Stimulated activated CD4-positive, alpha-beta T cell treated with anti-CD3 and anti-CD28 coated beads, TNF-alpha, amount 100 ng/mL, for 4 hours (primary cell): ENCODE measurements at places on chromosomes 12 and 14.
A peak's percentile ranks its signal among the peaks of the same experiment; 100 is the strongest.

DNA sequence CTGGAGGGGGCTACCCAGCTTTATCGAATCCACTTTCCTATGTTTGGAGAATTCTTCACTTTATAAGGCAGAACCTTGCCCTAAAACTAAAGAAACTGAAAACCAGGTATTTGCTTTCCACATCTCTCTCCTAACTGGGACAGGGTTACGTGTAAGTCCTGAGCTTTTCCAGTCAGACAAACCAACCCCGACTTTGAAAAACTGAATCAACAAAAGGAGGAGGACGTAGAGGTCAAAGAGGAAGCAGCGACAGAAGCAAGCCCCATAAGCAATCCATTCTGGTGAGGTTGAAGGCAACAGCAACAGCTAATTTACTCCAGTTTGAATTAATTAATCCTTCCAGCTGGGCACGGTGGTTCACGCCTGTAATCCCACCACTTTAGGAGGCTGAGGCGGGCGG, 47.2 kb downstream of the LRP6 start:
- DNase-seq, result no peak

- DNase-seq, result no peak
These were observed 27.1 kb downstream of the KRT18 start for GRCh38 chr12:52975820-52976573.

GRCh38 chr12:13268581-13268980, 72.1 kb downstream of the EMP1 start:
- DNase-seq, result no peak

DNA sequence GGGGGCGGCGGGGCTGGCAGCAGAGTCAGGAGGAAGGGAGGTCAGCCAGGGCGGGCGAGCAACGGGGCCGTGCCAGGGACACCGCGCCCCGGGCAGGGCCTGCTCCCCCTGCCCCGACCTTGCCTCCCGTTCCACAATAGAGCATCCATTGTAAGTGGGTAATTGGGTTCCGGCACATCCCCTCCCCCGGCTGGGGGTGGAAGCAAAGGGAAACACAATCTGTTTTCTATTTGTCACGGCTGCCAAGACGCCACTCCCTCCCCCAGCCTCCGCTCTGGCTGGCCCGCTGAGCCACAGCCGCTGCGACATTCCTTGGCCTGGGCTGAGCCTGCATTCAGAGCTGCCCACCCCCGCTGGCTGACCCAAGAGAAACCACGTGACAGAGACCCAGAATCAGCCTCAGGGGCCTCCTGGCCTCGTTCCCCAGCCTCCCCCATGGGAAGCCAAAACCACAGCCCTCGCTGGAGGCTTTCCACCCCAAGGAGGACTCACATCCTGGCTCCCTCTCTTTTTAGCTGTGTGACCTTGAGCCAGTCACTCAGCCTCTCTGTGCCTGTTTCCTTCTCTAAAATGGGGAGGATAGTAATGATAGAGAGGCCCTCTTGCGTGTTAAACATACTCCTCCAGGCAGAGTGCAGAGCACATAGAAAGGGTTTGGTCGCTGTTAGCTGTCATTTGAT, 117.6 kb downstream of the SCARB1 start:
- DNase-seq, result peak; percentile 13

DNA sequence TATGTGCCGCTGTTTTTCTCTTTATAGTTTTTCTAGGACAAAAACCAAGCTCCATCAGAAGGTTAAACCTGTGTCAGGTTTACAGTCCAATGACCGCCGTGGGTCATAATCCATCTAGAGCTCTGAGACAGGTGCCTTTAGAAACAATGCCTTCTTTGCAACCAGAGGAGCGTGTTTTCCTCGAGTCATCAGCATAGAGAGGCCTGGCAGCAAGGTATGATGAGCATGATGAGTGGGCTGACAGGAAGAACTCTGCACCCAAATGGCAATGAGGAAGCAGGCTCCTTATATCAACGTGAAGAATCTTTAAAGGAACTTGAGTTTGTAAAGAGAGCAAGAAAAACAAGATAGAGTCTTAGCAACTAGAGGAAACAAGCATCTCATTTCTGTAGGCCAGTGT, 60.5 kb upstream of the NUDT4 start:
- no peak for DNase-seq

GRCh38 chr14:58954901-58955861, 233.3 kb upstream of the DAAM1 start:
- no peak for DNase-seq

DNA sequence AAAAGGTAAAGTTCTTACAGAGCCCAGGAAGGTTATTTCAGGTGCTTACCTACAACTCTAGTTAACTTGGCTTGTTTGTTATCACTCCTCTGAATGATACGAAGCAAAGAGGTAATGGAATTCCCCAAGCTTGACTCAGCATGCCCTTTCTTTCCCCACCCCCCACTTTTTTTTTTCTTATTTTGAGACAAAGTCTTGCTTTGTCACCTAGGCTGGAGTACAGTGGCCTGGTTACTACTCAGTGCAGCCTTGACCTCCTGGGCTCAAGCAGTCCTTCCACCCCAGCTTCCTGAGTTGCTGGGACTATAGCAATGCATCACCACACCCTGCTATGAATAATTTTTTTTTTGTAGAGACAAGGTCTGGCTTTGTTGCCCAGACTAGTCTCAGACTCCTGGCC, 17.1 kb upstream of the YBX3 start:
- no peak for DNase-seq

DNA sequence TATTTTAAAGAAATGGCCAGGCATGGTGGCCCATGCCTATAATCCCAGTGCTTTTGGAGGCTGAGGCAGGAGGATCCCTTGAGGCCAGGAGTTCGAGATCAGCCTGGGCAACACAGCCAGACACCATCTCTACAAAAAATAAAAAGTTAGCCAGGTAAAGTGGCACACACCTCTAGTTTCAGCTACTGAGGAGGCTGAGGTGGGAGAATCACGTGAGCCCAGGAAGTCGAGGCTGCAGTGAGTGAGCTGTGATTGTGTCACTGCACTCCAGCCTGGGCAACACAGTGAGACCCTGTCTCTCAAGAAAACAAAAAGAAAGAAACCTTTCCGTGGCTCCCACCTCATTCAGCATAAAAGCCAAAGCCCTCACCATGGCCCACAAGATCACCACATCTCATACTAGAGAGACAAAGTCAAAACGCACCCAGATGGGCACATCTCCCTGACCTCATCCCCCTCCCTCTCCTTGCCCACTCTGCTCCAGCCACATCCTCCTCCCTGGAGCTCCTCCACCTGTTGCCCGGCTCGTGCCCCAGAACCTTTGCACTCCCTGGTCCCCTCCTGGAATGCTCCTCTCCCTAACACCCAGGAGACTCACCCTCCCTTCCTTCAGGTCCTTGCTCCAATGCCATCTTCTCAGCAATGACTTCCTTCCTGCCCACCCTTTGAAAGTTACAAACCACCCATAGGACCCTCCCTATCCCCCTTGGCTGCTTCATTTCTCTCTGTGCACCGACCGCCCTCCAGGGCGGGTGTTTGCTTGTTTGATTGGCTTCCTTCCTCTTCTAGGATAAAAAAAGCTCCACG, 4.8 kb upstream of the SCARB1 start:
- no peak for DNase-seq

- no peak for DNase-seq
These were observed 170.0 kb downstream of the PLCZ1 start for GRCh38 chr12:18567787-18568186.

DNA sequence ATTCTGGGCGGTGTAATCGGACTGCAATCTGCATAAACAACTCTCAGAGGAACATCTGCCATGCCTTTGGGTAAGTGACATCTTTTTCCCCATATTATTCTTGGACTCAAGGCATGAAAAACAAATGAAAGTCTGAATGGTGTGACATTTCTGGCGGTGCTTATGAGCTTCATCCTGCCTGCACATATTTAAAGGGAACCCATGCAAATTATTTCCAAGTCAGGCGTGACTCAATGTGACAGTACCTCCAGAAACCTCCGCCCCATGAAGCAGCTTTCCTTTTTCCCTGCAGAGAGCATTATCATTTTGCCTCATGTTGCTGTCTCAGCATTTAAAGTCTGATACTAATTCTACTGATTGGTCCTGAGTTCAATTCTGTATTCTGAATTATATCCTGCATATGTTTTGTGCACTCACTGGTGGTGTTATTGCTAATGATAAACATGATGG, 585.4 kb downstream of the SNAPC1 start:
- no peak for DNase-seq

DNA sequence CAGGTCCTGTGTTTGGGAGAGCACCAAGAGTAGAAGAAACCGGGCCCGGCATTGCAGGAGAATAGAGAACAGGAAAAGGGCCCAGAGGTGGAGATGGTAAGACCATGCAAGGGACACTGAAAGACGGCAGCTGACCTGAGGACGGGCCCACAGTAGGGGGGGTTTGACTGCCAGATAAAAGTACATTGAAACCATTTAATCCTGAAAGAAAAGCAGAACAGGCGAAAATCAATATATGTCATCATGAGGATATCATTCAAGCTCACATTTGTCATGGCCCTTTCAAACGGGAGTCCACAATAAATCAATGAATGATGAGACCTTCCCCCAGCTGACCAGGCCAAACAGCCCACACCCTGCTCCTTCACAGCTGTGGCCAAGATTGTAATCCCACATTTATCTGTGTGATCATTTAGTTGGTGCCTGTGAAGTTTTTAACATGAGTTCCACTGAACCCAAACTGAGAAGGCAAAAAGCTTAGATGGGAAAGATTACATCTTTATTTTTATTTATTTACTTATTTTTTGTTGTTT, 39.5 kb downstream of the E2F7 start:
- DNase-seq, result no peak
